ENCODE measurements at places on chromosomes 16 and 17.

- no peak for DNase-seq
Measured at GRCh38 chr17:53470626-53471025, 352.1 kb upstream of the KIF2B start.

GRCh38 chr17:72361892-72362291 is 241.1 kb downstream of the SOX9 start:
- no peak for DNase-seq

GRCh38 chr17:35700150-35700549 is 31.3 kb upstream of the RASL10B start:
- no peak for DNase-seq

GRCh38 chr16:28058839-28059589 is 4.5 kb downstream of the GSG1L start:
- no peak for DNase-seq

- DNase-seq, result no peak
Measured at GRCh38 chr17:79218825-79219200, 144.2 kb downstream of the ENGASE start.

DNA sequence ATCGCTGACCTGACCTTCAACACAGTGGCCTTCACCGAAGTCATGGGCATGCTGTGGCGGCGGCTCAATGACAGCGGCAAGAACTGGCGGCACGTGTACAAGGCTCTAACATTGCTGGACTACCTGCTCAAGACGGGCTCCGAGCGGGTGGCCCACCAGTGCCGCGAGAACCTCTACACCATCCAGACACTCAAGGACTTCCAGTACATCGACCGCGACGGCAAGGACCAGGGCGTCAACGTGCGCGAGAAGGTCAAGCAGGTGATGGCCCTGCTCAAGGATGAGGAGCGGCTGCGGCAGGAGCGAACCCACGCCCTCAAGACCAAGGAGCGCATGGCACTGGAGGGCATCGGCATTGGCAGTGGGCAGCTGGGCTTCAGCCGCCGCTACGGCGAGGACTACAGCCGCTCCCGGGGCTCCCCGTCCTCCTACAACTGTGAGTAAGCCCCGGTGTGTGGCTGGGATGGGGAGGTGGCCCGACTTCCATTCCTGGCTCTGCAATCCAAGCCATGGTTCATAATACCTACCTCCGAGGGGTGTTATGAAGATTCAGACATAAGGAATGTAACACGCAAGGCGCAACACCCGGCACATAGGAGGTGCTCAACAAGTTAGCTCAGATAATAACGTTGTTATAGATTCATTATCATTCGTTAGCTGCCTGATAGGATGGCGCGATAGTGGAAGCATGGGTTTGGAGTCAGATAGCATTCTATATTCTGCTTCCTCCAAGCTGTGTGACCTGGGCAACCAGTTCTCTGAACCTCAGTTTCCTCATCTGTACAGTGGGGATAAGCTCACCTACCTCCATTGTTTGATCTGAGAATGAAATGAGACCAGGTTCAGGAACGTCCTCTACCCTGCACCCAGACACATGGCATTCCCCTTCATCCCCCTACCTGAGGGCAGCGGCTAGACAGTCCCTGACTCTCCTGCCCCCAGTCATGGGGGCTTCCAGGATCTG is 4.4 kb downstream of the EPN3 start:
- DNase-seq, result no peak

DNA sequence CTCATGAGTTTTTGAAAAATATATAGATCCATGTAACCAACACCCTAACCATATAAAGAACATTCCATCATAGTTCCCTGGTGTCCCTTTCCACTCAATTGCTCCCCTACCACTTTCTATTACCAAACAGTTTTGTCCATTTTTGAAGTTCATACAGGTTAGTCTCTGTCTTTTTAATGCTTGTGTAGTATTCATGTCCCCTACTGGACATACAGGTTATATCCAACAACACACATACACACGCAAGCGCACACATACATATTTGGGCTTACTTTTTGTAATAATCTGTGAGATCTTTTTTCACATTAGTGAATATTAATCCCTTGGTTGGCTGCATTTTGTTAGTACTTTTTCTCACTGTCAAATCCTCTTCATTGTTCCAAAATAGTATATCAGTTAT is 6.4 kb downstream of the CRYBA1 start:
- DNase-seq, result no peak

DNA sequence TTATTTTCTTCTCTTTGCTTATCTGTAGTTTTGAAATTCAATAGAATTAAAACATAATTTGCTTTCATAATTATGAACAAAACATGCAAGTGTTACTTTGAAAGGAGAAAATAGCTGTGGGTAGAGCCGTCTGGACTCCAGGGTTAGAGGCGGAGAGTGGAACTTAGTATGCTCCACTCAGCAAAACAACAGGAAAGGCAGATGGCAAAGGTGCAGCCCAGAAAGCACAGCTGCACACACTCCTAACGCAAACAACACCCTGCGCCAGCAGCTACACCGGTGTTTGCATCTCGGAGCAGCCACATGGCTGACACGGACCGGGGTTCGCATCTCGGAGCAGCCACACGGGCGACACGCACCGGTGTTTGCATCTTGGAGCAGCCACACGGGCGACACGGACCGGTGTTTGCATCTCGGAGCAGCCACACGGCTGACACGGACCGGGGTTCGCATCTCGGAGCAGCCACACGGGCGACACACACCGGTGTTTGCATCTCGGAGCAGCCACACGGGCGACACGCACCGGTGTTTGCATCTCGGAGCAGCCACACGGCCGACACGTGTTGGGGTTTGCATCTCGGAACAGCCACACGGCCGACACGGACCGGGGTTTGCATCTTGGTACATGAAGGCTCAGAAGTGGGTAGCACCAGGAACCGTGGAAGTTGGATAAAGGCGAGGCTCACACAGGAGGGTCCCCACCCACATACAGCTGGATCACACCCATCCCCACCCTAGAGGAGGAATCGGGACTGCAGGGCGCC is 12.2 kb upstream of the CAPN15 start:
- DNase-seq, result no peak

DNA sequence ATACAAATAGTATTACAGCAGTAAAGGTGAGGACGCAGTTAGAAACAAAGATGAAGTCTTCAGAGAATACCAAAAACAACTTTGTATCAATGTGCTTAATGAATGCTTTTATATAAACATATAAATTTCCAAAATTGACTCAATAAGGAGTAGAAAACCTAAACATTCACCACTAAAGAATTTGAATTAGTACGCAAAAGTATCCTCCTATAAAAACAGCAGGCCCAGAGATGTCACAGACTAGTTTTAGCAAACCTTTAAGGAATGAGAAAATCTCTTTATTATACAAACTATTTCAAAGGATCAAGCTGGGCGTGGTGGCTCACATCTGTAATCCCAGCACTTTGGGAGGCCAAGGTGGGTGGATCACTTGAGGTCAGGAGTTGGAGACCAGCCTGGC is 86.2 kb downstream of the OR1D5 start:
- peak; percentile 31 for DNase-seq

DNA sequence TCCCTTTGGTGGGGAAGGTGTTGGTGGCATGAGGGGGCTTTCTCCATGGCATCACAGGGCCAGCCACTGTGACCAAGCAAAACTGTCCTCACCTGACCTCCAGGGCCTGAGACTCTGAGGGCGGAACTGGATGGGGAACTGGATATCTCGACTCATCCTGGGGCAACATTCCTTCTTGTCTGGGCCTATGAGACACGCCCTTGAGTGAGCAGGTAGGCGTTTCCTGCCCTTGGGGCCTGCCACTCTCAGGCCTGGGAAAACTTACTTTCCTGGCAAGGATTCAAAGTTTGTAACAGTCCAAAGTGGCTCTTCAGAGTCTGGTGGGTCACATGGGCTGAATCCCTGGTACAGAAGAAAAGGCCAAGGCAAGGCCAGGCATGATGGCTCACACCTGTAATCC is 9.6 kb downstream of the MT1X start:
- no peak for DNase-seq

- no peak for DNase-seq
Measured at GRCh38 chr17:7216242-7217112, 3.2 kb downstream of the DLG4 start.

DNA sequence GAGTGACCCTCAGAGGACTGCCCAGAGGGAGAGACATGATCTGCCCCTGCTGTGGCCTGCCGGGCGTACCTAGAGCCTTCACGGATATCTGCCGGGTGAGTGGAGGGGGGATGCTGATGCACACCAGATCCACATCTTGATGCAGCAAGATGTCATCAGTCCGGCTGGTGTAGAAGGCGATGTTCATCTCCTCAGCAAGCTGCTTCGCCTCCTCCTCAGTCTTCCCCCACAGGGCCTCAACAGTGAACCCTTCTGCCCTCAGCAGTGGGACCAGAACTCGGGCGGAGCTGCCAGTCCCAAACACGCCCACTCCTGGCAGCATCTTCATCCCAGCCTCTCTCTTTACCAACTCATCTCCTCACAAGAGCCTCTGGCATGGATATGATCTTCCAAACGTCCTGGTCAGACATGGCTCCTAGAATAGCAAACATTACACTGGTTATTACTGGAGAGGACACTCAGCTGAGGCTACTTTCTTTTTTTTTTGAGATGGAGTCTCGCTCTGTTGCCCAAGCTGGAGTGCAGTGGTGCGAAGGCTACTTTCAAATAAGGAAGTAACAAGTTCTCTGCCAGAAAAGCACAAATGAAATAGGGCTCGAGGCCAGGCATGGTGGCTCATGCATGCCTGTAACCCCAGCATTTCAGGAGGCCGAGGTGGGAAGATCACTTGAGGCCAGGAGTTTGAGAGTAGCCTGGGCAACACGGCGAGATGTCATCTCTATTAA is 18.9 kb downstream of the C16orf86 start:
- no peak for DNase-seq

GRCh38 chr16:2388875-2389433 is 40.3 kb upstream of the CCNF start:
- DNase-seq, result peak; percentile 88

GRCh38 chr16:85144026-85144915 is 32.0 kb upstream of the CIBAR2 start:
- no peak for DNase-seq

- no peak for DNase-seq
Measured at GRCh38 chr16:85213926-85214675, 101.8 kb upstream of the CIBAR2 start.

DNA sequence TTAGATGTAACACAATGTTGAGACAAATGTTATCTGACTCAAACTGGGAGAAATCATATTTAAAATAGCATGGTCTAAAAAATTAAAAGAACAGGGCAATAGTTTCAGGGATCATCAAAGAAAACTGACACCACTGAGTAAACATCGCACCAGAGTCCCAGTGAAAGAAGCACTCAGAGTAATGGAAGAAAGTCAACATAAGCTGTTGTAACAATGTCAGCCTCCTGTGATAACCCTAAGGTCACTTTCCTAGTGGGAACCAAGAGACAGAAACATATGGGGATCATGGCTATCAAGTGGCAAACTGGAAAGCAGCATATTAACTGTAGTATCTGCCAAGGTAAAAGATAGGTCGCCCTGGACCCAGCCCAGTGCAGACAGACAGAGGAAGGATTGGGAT is 160.8 kb downstream of the CA10 start:
- no peak for DNase-seq

- no peak for DNase-seq
Measured at GRCh38 chr17:10526517-10526916, 8.2 kb upstream of the MYH1 start.

GRCh38 chr17:56908001-56908542 is 5.8 kb downstream of the TRIM25 start:
- no peak for DNase-seq

GRCh38 chr17:3524024-3524423 is 33.6 kb downstream of the TRPV3 start:
- no peak for DNase-seq

DNA sequence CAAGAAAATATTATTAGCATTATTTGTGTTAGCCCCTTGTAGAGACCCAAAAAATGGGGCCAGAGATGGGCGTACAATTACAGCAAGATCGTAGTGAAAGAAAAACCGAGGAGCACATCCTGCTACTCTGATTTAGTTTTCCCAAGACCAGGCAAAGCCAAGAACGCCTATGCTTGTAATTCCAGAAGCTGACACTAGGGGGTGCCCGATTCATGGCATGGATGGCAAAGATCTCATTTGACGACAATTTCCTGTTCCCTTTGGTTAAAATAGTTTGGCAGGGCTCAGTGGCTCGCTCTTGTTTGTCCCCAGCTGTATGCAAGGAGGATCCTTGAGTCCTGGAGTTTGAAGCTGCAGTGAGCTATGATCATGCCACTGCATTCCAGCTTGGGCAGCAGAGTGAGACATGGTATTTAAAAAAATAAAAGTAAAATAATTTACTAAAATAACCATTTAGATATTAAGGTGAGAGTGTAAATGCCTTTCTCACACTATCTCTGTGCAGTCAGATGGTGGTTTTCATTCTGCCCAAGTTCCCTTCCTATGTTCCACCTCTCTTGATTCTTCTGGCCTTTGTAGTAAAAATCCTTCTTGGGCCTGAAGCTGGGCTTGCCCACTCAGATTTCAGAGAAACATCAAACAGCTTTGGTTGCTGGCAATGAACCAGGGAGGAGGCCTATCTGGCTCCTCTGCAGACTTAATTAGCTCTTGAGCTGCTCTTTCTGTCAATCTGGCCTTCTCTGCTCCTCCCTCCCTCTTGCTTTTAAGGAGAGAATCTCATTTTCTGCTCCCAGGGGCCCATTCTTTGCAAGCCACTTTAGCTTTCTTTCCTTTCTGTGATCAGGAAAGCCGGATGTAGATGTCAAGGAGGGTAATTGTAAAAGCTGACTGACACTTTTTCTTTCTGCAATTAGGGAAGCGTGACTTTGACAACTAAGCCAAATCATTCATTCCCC is 31.2 kb downstream of the TMEM238L start:
- peak; percentile 18 for DNase-seq

- peak; percentile 33 for DNase-seq
Measured at GRCh38 chr17:61299517-61300513, 99.8 kb upstream of the TBX2 start.

GRCh38 chr16:11389083-11389482 is 43.8 kb downstream of the RMI2 start:
- DNase-seq, result no peak

- no peak for DNase-seq
Measured at GRCh38 chr17:83156408-83156807, 77.0 kb downstream of the METRNL start.

DNA sequence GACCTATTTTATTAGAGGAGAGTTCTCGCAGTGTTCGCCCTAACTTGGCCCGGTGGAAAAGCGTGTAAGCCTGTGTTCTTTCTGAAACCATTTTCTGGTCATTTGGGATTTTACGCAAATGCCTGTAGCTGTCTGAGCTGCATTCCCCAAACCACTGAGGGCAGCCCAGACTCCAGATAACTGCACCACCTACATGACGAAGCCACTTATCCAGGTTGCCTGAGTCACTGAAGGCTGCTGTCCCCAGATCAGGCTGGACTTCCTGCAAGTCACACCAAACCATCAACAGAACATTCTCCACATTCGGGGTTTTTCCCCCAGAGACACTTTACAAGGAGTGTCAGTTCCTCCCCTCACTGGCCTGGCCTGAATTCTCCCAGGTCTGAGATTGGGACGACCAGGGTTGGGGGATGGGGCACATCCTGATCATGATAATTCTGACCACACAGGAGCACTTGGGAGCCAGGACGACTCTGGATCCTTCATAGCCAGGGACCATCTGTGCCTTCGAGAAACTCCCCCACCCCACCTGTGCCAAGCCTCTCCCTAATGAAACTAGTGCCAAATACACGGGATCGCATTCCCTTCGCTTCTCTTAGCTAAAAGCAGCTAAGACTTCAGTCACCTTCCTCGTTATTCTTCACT is 2.3 kb downstream of the RPRML start:
- DNase-seq, result no peak

GRCh38 chr16:53666786-53667415 is 36.8 kb downstream of the RPGRIP1L start:
- peak; percentile 18 for DNase-seq

- no peak for DNase-seq
Measured at GRCh38 chr17:20966870-20967269, 75.9 kb downstream of the USP22 start.

GRCh38 chr16:67951485-67951884 is 7.6 kb upstream of the LCAT start:
- no peak for DNase-seq
